Liver (tissue), 10 donors: ENCODE measurements at places on chromosomes 5 and 9.

DNA sequence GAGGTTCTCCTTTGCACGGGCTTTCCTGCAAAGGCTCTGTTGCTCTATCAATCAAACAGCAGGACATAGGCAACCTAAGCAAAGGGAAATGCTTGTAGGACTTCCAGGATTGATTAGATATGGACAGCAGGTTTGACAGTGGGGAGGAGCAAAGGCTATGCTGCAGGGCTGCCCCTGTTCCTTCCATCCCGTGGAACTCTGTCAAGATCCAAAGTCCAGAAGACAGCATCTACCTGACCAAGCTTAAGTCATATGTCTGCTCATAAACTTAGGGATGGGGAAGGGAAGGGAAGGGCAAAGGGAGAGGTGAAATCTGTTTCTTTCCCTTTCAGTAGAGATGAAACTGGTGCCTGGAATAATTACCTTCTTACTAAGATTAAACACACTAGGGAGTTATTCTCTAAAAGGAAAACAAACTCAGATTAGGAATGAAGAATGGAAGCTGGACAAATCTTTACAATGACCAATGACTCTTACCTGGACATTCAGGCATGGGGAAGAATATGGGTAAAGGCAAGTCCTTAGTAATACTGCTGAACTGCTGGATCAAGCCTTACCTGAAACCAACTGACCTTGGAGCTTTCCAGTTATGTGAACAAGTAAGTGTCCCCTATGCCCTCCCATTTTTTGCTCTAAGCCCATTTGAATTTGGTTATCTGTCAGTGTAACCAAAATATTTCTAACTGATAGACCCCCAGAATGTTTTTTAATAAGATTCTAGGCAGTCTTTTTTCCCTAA lies 8.4 kb upstream of the ACOT12 start:
- no peak for DNase-seq

- no peak for DNase-seq
Measured at GRCh38 chr9:115882911-115883310, 270.7 kb upstream of the PAPPA start.

GRCh38 chr5:107869438-107870115 lies 198.8 kb upstream of the EFNA5 start:
- DNase-seq: no peak

DNA sequence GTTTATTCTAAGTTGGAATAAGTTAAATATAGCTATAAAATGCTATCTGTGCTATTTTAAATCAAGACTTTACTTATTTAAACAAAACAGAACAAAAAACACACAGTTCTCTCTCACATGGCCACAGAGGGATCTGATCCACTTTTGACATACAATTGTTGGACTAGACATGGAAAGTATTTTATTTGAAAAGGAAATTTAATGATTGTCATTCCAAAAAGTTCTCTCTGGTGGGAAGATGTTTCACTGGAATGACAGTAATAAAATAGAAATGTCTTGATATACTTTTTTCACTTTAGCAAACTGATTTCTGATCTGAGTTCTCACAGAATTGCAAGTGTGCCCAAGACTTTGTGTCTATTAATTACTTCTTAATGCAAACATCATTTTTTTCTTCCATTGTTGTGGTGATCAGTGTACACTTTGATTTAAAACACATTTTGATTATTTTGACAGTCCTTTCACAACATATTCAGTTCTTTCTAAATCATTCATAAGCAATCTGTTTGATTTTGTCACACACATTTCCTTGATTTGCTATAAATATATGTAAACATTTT lies 30.1 kb upstream of the MINAR2 start:
- no peak for DNase-seq

DNA sequence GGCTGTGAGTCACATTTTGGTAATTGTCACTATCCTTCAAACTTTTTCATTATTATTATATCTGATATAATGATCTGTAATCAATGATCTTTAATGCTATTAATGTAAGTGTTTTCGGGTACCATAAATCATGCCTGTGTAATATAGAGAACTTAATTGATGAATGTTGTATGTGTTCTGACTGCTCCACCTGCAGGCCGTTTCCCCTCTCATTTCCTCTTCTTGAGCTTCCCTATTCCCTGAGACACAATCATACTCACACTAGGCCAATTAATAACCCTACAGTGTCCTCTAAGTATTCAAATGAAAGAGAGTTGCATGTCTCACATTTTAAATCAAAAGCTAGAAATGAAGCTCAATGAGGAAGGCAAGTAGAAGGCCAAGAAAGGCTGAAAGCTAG lies 420.9 kb upstream of the SGCD start:
- DNase-seq: no peak

GRCh38 chr5:128174951-128175350 lies 91.4 kb downstream of the SLC12A2 start:
- DNase-seq: no peak

- DNase-seq: no peak
Measured at GRCh38 chr9:125475385-125475784, 213.8 kb downstream of the GAPVD1 start.

DNA sequence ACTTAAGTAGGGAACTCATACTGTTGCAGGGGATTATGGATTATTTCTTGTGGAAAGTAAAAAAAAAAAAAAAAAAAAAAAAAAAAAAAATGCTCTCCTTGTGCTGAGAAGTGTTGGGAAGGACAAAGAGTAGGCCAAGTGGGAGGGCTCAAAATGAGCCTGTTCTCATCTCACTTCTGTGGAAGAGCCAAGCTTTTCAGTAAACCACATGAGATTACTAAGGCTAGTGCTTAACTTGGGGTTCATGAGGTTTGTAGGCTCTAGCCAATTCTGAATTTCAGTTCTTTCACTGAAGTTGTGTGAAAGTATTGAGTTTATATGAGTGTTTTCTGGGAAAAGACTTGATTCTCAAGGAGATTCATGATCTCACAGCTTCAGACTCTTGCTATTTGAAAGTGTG lies 23.0 kb upstream of the CEP78 start:
- no peak for DNase-seq
